ENCODE measurements at places on chromosomes 5 and 9.
A peak's percentile ranks its signal among the peaks of the same experiment; 100 is the strongest.

DNA sequence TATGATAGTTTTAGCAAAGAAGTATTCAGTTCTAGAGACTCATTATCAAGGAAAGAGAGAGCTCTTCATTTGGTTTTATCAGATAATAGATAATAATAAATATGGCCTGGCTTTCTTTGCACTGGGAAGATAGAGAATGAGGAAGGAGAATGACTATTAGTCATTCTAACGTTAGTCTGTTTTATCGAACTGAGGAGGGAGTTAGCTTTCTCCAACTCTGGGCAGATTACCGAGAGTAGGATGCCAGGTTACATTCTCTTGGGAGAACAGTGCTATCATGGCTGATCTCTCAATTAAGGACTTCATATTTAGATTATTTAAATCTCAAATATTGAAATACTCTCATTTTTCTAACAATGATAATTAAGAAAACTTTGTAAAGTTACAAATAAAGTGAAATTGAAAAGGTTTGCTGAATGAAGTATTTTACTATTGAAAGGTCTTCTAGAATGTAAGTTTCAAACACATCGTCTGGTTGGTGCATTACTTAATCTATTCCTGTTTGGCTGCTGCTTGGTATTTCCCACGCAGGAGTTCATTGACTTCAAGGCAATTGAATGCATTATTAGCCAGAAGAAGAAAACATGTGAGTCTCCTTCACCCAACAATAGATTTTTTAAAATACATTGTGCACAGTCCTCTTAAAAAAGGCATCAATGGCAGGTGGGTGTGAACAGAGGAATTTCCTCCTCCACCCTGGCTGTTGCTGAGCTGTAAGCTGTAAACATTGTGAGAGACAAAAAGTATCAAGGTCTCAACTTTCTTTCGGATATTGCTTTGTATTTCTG, 140.8 kb downstream of the C9orf152 start:
- DNase-seq = no peak

DNA sequence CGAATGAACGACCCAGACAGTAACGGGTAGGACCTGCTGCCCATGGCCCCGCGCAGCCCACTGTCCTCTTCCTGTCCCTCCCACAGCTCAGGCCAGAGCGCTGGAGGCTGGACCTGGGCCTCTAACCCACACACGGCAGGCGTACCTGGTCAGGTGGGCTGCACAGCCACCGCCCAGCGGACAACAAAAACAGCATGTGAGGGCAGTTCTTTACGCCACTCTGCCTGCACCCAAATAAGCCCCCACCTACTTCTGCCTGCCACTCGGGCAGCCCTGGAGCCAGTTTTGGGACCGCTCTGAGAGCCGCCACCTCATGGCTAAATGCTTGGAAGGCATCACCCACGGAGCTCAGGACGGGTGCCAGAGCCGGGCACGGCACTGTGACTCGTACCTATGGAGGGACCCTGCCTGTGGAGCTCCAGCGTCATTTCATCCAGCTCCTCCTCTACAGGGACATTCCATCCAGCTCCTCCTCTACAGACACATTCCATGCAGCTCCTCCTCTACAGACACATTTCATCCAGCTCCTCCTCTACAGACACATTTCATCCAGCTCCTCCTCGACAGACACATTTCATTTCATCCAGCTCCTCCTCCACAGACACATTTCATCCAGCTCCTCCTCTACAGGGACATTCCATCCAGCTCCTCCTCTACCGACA, 18.9 kb downstream of the CLPTM1L start:
- DNase-seq = no peak

GRCh38 chr9:89684912-89685636, 80.3 kb downstream of the GADD45G start:
- no peak for DNase-seq

- peak; percentile 34 for DNase-seq
These were observed 2.0 kb downstream of the EIF4EBP3 start for GRCh38 chr5:140549237-140550144.

DNA sequence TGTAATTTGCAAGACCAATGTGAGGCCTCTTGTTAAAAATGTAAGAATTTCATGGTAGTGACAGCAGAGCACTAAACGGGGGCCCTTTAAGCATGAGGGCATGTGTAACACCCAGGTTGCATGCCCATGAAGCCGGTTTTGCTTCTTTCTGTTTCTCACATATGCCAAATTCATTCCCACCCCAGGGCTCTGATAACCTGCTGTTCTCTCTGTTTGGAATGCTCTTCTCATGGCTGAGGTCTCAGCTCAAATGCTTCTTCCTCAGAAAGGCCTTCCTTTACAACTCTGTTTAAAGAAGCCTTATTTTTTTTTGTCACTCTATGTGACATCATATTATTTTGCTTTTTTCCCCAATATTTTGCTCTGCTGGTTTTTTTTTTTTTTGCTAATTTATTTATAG, 369.0 kb downstream of the KIAA0825 start:
- DNase-seq = no peak

GRCh38 chr9:1047591-1048230, 2.4 kb upstream of the DMRT2 start:
- no peak for DNase-seq

Measured in CD4-positive, alpha-beta T cell treated with Interleukin-10 for 1 hour (primary cell).